ENCODE measurements at places on chromosomes 1 and 21. TPM values are rescaled to one million over a fixed set of nuclear protein-coding genes. Genes with fewer than 3 reads are reported as not detected.

- peak; percentile 39 for DNase-seq
Measured at GRCh38 chr1:115301438-115302020, 36.5 kb downstream of the NGF start.

- no peak for DNase-seq
Measured at GRCh38 chr1:101005871-101006270, 19.7 kb downstream of the DPH5 start.

- no peak for DNase-seq
Measured at GRCh38 chr1:155023627-155024026, 10.0 kb downstream of the DCST2 start.

DNA sequence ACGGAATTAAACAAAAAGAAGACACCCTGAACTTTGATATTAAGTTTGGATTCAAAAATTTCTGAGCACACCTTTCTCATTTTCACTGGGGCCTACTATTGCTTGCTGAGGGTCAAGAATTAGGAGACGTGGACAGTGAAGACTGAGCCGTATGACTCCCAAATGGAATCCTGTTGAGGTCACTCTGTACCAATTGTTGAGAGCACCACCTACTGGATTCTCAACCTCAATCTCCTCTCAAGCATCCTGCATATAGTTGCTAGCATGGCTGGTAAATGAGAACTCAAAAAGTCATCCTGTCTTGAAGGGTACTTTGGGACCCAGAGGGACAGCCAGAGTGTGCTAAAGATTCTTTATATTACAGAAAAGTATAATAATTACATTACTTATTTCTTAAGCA, 20.2 kb upstream of the MTR start:
- no peak for DNase-seq

DNA sequence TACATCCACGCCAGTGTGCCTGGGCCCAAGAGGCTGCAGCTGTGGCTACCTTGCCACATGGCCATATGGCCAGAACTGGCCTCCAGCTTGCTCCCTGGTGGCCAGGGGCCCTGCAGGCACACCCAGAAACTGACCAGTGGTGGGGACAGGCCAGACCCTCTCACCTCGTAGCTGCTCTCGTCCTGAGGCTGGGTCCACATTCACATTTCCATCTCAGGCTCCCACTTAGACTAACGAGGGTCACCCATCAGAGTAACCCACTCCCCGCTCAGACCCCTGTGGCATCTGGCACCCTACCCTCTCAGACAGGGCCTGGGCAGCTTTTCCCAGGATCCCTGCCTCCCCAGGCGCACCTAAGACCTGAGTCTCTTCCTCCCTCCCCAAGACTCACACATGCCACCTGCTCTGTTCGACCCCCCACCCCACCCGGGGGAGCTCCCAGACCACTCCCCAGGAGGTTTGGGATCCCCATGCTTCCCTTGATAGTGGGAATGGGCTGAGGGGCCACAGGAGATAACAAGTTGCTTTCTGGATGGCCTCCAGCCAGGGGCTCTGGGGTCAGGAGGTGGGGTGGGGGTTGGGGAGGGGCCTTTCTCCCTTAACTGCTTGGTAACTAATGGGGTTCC, 21.3 kb upstream of the RNU1-4 start:
- no peak for DNase-seq

CRNN gene
- total RNA-seq, result not detected

FAM163A gene
- total RNA-seq, result under 0.01 TPM

AVPR1B gene
- not detected for total RNA-seq

CHI3L2 gene
- total RNA-seq, result 0.47 TPM
